ENCODE measurements at places on chromosomes 2 and 18. TPM values are rescaled to one million over a fixed set of nuclear protein-coding genes. Genes with fewer than 3 reads are reported as not detected.

DNA sequence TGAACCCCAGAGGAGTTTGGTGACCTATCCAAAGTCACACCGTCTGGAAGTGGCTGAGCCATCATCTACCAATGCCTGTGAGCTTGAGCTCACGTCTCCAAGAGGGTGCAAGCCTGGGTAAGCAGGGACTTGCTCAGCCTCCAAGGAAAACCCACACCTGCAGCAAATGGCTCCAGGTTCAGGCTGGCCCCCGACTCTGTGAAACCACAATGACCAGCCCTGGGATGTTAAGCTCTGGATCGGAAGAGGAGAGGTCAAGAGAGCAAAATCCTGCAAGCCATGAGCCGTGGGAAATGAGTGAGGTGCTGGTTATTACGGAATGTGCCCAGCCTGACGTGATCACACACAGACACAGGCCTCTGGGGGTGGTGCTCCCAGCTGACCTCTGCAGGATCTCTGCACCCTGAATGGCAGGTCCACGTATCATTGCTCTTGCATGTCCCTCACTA, 94.1 kb upstream of the OTOS start:
- no peak for DNase-seq

Gene WDFY1
- total RNA-seq: 30.7 TPM

- DNase-seq: no peak
Measured at GRCh38 chr2:10269711-10270610, 32.7 kb upstream of the HPCAL1 start.

DNA sequence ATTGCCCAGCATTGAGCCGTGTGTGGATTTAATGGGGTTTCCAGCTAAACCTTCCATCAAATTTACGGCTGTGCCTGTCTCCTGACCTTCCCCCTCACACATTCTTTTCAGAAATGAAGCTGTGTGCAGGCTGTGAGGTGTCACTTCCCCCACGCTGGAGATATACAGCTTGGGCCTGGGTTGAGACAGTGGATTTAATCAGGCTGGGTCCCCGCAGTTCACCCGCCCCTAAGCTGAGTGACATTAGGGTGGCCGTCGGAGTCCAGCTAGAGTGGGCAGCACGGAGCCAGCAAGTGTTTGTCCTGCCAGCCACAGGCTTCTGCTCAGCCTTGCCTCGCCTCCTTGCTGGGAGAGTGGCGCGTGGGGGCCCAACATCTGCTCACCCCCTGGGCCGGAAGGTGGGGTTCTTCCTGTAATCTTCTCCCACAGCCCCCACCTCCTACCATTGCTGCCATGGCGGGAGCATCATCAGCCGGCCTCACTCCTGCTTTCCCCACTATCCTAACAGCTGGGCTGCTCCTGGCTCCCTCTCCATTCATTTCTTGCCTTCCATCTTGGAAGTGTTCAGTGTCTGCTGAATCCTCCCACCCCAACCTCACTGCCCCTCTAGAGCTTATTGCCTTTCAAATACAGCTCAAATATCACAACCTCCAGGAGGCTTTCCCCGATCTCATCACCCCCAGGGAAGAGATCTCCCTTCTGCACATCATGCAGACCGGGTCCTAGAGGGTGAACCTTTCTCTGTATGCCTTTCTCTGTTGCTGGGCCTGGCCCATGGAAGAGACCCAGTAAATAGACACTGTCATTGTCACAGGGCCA, 149.0 kb downstream of the GLI2 start:
- DNase-seq: no peak
